Stimulated activated CD8-positive, alpha-beta memory T cell treated with anti-CD3 and anti-CD28 coated beads, Interleukin-7, amount 100 ng/mL, for 1 hour (primary cell): ENCODE measurements at places on chromosomes 4 and X.

GRCh38 chr4:104451573-104451972, 43.1 kb downstream of the CXXC4 start:
- no peak for DNase-seq

GRCh38 chrX:77640702-77641101, 145.3 kb downstream of the ATRX start:
- DNase-seq = no peak

GRCh38 chr4:42632653-42633382, 24.1 kb downstream of the ATP8A1 start:
- DNase-seq = no peak

DNA sequence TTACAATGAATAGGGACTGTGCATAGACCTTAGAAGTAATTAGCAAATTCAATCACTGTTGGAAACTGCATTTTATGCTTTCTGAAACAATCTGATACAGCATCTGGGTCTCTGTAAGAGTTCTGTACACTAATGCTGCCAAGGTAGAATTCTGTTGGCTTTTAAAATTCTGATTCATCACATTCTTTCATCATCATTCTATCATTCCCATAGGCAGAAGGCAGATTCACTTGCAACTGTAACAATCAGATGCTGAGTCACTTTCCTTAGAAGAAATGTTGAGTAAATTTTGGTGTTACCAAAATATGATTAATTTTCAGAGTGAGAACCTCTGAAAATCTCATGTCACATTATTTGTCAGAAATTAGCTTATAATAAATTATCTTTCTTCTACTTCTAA, 267.2 kb downstream of the MAPK10 start:
- no peak for DNase-seq

DNA sequence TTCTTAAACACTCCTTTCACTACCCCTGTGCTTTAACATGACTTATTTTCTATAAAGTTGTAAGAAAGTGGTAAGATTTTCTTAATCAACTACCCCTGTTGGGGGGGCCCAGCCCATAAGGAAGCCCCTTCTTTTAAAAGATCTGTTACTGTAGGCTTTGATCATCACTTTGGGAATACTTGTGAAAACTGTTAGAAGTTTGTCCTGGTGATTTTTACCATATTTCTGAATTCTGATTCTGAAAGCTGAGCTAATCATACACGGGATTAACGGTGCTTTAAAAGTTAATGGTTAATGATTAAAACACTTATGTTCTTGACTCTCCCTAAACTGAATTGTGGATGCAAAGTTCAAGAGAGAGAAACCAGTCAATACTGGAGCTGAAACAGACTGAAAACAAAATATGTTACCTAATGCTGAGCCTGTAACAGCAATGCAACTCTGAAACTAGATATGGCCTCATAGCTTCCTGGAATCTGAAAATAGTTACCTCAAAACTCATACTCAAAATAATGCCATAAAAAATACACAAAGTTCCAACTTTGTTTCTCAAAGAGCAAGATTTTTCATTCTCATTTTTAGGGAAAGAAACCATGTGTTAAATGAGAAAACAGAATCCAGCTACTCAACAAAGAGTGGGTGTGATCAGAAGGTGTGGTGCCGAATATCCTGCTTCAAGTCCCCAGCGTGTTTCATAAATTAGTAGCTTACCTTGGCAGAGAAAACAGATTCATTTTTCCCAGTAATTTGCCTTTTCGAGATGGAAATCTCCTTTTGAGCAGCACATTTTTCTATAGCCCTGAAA, 31.6 kb downstream of the ADH7 start:
- DNase-seq = no peak

GRCh38 chr4:40187386-40187906, 9.4 kb upstream of the RHOH start:
- no peak for DNase-seq

- no peak for DNase-seq
These were observed 37.0 kb downstream of the HTRA3 start for GRCh38 chr4:8306511-8307021.

GRCh38 chr4:97942951-97943350, 200.3 kb downstream of the STPG2 start:
- no peak for DNase-seq
